Heart left ventricle (tissue), 16 donors: ENCODE measurements at places on chromosomes 2 and 18. TPM values are rescaled to one million over a fixed set of nuclear protein-coding genes. Genes with fewer than 3 reads are reported as not detected.

The NEU4 gene
- total RNA-seq: 0.21 TPM

The ST6GAL2 gene
- total RNA-seq: 0.16 TPM

The PPP4R3B gene
- 24.2 TPM for total RNA-seq

The REG1B gene
- total RNA-seq: 0.88 TPM

DNA sequence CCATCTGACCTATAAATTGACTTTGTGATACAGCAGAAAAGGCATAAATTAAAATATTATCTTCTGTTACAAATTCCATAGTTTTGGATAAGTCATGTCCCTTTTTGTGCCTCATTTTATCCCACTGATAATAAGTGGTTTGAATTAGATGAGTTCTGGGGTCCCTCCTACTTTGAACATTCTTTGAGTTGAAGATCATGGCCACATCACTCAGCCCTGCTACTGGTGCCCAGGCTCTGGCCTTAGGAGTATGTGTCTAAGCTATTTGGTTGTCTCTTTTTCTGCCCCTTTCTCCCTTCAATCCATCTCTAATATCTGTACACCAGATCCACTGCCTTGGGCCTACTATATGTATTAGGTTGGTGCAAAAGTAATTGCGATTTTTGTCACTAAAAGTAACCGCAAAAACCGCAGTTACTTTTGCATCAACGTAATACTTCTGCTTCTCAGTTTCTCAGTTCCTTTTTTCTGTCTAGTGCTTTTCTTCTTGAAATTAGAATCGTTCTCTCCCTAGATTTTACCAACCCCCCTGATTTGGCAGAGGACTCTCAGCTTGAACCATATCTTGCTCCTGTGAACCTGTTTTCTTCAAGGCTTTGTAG is 362.5 kb upstream of the TNP1 start:
- H3K27me3 ChIP-seq: no peaks in the 10 kb centered on the region
- H3K4me1 ChIP-seq: peaks cover 4% of the 10 kb centered on the region
- peak overlapping the region; percentile 54 for H3K27ac ChIP-seq

DNA sequence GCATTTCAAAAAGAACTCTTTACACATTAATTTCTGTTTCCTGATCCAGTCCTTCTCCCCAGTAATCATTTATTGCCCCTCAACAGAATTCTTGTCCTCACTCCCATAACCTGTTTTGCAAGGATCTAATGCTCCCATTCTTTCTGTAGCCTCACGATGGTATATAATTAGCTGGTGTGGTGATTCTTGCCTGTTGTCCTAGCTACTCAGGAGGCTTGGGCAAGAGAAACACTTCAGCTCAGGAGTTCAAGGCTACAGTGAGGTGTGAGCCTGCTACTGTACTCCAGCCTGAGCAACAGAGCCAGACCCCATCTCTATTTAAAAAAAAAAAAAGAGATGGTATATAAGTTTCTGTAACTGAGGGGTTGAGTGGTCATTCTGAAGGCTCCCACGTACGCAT is 7.7 kb upstream of the TRAPPC8 start:
- H3K27me3 ChIP-seq: no peaks in the 10 kb centered on the region
- no peak for DNase-seq
- H3K4me3 ChIP-seq: no peak overlapping the region

DNA sequence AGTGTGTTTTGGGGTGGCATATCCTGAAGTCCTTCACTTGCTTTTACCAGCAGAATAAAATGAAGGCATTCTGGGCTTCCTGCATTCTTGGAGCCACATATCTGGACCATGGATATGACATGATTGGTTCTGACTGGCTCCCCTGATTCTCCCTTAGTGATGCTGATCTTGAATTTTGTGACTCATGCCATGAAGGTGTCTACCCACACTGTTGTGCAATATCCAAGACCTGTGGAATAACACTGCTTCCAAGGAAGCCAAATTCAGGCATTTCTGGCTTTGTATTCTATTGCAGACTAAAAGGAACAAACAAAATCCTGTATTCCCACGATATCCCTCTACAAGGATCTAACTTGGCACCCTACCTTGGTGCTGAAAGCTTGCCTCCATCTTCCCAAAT is 125.8 kb downstream of the LYPD6B start:
- no peak overlapping the region for H3K4me3 ChIP-seq
- H3K4me1 ChIP-seq: no peaks in the 10 kb centered on the region
- no peak for DNase-seq
- H3K27ac ChIP-seq: no peak overlapping the region
- H3K36me3 ChIP-seq: no peaks in the 10 kb centered on the region
- no peaks in the 10 kb centered on the region for H3K27me3 ChIP-seq

DNA sequence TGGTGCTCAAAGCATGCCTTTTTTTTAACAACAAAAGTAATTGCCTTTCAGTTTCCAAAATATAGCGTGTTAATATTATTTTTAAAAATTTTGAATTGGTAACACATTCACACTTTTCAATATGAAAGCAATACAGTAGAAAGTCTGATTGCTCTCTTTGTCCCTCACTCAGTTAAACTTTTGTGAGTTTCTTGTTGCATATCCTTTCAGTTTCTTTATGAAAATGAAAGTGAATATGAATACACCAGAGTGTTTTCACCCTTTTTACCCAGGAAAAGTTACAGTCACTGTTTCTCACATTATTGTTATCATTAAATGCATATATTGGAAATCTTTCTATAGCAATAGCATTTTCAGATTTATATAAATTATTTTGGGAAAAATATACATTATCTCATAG is 377.4 kb upstream of the CRIM1 start:
- H3K27ac ChIP-seq: no peak overlapping the region
- no peak for DNase-seq
- no peaks in the 10 kb centered on the region for H3K27me3 ChIP-seq
- no peaks in the 10 kb centered on the region for H3K4me1 ChIP-seq
- no peak overlapping the region for H3K4me3 ChIP-seq

DNA sequence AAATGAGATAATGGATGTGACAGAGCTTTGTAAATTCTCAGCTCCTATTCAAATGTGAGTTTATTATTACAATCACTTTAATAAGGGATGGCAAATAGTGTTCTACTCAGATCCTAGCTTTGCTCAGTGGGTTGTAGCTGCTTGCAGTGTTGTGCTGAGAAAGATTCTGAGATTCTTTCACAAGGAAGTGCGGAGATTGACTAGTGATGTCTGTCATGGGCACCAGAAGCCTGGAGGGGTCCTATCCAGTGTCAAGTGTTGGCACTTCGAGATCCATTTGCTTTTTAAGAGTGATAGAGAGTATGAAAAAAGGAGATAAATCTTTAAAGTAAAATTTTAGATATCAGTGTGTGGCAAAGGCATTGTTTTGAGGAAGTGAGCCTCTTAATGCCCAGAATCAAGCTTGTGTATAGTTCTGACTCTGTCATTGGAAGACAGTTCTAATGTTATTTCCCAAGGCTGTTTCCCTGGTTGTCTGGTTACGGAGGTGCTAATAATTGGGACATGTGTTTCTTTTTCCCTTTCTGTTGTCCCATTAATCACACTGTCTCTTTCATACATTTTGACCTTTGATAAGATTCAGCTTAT is 181.7 kb upstream of the SPRED2 start:
- H3K27ac ChIP-seq: no peak overlapping the region
- DNase-seq: no peak
- H3K4me3 ChIP-seq: no peak overlapping the region

The MAIP1 gene
- 22.8 TPM for total RNA-seq

The DYSF gene
- total RNA-seq: 78.6 TPM

DNA sequence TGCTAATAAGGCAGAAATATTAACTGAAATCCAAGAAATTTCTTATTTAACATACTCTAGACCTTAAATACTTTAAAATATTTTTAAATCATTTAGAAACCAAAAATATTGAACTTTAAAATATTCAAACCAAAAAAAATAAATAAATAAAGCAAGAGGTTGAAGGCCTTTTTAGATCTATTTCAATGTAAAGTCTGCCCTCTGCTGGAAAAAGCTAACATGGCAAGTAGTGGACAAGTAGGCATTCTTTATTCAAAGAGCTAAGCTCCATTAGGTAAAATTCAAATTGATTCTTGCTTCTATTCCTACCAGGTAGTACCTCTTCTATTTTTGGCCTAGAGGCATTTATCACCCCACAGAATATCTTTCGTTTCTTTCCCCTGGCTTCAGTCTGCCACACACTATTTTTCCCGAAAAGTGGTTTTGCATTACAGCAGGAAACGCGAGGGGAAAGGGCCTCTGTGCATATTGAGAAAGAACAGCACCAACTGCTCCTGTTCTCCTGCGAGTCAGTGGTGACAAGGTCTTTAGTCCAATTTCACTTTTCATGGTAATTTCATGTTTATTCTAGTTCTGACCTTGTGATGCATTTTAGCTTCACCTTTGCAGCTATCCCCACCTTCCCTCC is 20.4 kb downstream of the IFIH1 start:
- no peaks in the 10 kb centered on the region for H3K27me3 ChIP-seq

The TBR1 gene
- total RNA-seq: 1.0 TPM

The NAT8 gene
- not detected for total RNA-seq

DNA sequence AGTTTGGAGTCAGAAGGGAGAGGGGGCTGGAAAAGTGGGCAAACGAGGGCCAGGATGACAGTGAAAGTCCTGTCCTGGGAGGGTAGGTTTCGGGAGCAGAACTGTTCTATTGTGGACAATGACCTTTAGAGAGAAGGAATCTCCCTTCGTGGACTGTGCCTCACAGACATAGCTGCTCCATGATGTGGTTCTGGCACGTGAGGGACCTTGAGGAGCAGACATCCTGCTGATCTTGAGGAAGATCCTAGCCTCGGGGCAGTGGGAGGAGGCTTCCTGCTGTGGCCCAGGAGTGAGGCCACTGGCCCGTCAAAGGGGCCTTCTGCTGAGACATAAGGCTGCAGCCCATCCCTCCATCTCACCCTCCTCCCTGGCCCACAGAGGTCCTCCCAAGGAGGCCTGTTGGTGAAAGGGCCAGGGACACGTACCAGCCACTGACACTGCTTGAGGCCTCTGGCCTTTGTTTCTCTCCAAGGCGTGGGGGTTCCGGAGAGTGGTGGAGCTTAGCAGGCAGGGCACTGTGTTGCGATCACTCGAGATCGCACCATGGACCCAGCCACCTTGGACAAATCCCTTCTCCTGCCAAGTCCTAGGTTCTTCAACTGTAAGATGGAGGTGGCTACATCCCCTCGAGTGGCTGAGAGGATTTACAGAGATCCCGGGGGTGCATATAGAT is 167.2 kb downstream of the CELF4 start:
- peaks cover 5% of the 10 kb centered on the region for H3K4me1 ChIP-seq
- H3K4me3 ChIP-seq: no peak overlapping the region
- H3K27me3 ChIP-seq: no peaks in the 10 kb centered on the region
- H3K36me3 ChIP-seq: no peaks in the 10 kb centered on the region

GRCh38 chr2:51212374-51212773 is 180.4 kb upstream of the NRXN1 start:
- H3K4me1 ChIP-seq: no peaks in the 10 kb centered on the region
- H3K27me3 ChIP-seq: no peaks in the 10 kb centered on the region
- no peaks in the 10 kb centered on the region for H3K36me3 ChIP-seq
- no peak for DNase-seq
- H3K4me3 ChIP-seq: no peak overlapping the region

The FAP gene
- total RNA-seq: 0.75 TPM

DNA sequence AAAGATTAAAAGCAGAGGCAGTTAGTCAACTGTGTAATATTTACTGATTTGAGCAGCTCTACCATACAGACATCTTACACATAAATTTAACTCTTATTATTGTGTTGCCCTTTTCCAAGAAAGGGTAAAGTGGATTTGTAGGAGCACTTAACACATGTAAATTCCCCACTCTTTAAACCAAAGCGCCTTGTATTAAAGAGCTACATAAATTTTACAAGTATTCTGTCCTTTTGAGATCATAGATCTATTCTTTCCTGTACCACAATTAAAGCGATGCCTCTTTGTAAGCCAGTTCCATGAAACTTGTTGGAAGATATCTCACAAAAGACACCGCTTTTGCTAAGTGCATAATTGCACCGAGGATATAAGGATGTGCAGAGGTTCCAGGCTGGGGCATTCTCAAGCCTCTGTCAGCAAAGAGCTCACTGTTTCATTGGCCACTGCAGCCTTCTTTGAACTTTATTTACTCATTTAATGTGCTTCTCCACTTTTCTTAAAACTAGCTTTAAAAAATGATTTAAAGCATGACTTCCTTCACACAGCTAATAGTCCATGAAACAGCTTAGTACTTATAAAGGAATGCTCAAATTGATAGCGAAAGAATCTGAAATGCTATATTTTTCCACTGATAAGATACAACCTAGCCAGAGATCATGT is 520.0 kb upstream of the TCF4 start:
- no peak overlapping the region for H3K4me3 ChIP-seq
- peaks cover 3% of the 10 kb centered on the region for H3K4me1 ChIP-seq
- H3K36me3 ChIP-seq: no peaks in the 10 kb centered on the region
- H3K27me3 ChIP-seq: no peaks in the 10 kb centered on the region
- DNase-seq: no peak
- H3K27ac ChIP-seq: no peak overlapping the region

GRCh38 chr2:46699934-46700256 is 215.7 kb downstream of the MCFD2 start:
- no peaks in the 10 kb centered on the region for H3K36me3 ChIP-seq
- no peak for DNase-seq
- H3K4me1 ChIP-seq: peaks cover 47% of the 10 kb centered on the region

GRCh38 chr2:134039912-134040581 is 213.8 kb upstream of the MGAT5 start:
- no peak overlapping the region for H3K4me3 ChIP-seq
- no peak overlapping the region for H3K27ac ChIP-seq
- no peaks in the 10 kb centered on the region for H3K36me3 ChIP-seq
- H3K4me1 ChIP-seq: no peaks in the 10 kb centered on the region
- H3K27me3 ChIP-seq: no peaks in the 10 kb centered on the region
- DNase-seq: no peak

DNA sequence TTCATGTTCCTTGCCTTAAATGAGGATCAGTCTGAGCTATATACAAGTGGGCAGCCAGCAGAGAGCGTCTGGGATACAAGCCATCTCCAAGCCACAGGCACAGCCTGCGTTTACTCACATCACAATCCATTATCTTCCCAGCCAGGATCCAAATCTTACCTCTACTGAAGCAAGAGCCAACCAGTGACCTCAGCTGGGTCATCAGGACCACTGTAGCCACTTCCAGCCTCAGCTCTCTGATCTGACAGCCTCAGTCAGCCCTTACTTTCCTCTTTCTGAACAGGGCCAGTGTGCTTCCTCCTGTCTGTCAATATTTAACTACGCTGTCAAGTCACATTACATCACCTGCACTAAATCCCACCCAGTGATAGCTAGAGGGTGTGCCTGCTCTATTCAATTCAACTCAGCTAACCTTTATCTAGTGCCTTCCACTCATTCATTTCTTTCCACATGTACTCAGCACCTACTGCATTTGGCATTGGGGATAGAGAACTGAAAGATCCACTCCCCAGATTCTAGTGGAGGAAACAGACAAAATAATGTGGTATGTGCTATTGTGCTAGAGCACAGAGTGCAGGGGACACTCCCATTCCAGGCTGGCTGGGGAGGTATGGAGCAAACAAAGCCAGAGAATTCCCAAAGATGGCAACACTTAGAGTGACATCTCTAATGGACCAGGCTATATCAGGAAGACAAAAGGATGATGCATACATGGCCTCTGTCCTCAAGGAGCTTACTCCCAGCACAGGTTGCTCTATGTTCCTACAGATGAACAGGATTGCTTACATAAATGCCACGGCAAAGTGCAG is 146.5 kb downstream of the NCKAP5 start:
- no peaks in the 10 kb centered on the region for H3K36me3 ChIP-seq
- no peak overlapping the region for H3K27ac ChIP-seq
- no peak overlapping the region for H3K4me3 ChIP-seq

The ATG16L1 gene
- 13.7 TPM for total RNA-seq

The CEBPZOS gene
- 32.1 TPM for total RNA-seq

The MAP3K19 gene
- not detected for total RNA-seq

The COPS9 gene
- total RNA-seq: 130 TPM

- H3K36me3 ChIP-seq: no peaks in the 10 kb centered on the region
- H3K4me3 ChIP-seq: no peak overlapping the region
- no peaks in the 10 kb centered on the region for H3K4me1 ChIP-seq
- H3K27me3 ChIP-seq: no peaks in the 10 kb centered on the region
- DNase-seq: no peak
Measured at GRCh38 chr2:224210286-224211180, 171.4 kb upstream of the SERPINE2 start.
